Vagina (tissue), 2 donors: ENCODE measurements at places on chromosomes 12 and 14. TPM values are rescaled to one million over a fixed set of nuclear protein-coding genes. Genes with fewer than 3 reads are reported as not detected.

CLEC4D gene
- total RNA-seq = not detected

DNA sequence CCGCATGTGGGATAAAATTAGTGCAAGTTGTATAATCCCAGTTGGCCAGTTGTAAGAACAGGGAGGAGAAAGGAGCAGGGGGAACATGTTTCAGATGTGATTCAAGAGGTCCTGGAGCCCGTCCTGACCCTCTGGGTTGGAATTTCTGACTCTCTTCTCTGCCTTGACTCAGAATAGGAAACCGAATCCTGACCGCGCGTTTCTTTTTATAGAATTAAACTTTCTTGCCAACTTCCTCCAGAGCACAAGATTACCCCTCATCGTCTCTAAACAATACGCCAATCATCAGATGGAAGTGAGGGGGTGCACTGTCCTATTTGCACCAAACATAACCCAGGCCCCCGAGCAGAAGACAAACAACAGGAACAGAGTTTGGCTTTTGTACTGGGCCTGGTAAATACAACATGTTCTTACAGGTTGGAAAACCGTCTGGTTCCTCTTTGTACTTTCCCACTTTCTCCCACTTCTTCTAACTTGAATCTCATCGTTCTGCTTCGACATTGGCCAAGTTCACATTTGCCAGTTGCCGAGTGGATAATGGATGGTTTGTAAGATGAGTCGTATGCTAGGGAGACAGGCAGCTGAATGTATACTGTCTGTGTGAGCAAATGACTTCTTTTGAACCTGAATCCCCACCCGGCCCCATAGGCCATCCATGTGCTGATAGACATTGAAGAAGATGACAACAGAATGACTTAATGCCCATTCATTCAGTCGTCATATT, 42.6 kb upstream of the MED13L start:
- H3K4me3 ChIP-seq = no peak overlapping the region
- no peaks in the 10 kb centered on the region for H3K36me3 ChIP-seq
- peak overlapping the region; percentile 70 for H3K27ac ChIP-seq
- peak; percentile 93 for DNase-seq

- no peaks in the 10 kb centered on the region for H3K27me3 ChIP-seq
- DNase-seq = no peak
- H3K4me3 ChIP-seq = no peak overlapping the region
These were observed 51.1 kb upstream of the C14orf180 start for GRCh38 chr14:104528496-104528895.

DNA sequence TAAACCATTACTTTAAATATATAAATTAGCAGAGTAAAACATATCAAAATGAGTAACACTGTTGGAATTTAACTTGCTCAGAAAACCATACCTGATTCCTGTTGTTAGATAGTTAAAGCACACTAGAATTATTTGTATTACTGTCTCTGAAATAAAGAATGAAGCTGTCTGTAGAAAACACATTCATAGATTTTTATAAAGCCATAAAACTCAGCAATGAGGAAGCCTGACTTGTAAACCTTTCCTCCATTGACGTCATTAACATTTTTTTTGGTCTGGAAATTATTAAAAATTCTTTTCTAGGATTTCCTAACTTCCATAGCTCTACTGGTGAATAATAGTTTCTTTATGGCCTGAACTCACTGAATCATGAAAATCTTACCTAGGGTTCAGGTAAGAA, 147.6 kb downstream of the BRMS1L start:
- no peaks in the 10 kb centered on the region for H3K27me3 ChIP-seq
- H3K36me3 ChIP-seq = no peaks in the 10 kb centered on the region
- DNase-seq = no peak
- H3K27ac ChIP-seq = no peak overlapping the region
- H3K4me3 ChIP-seq = no peak overlapping the region
